Adipose tissue (tissue), 3 donors: ENCODE measurements at places on chromosomes 5 and 9. TPM values are rescaled to one million over a fixed set of nuclear protein-coding genes. Genes with fewer than 3 reads are reported as not detected.

The PCDHB9 gene
- 0.38 TPM for polyA plus RNA-seq

The SPATA31E1 gene
- polyA plus RNA-seq = not detected

The MAMDC4 gene
- 4.9 TPM for polyA plus RNA-seq

The PNPLA7 gene
- 23.4 TPM for polyA plus RNA-seq

The FRMD3 gene
- polyA plus RNA-seq = 4.9 TPM

The SLC45A2 gene
- polyA plus RNA-seq = 0.02 TPM
